Activated T-helper 1 cell treated with anti-CD3 and anti-CD28 coated beads, Interleukin-12 subunit alpha, Interleukin-12 subunit beta, Interleukin-2, Interleukin-4 antibody, amounts not matched to agents 30 ng/mL and 10 ng/mL and 1 ng/mL, durations not matched to agents 14 hours and 24 hours and 36 hours (primary cell): ENCODE measurements at places on chromosomes 6 and 20. TPM values are rescaled to one million over a fixed set of nuclear protein-coding genes. Genes with fewer than 3 reads are reported as not detected.

DNA sequence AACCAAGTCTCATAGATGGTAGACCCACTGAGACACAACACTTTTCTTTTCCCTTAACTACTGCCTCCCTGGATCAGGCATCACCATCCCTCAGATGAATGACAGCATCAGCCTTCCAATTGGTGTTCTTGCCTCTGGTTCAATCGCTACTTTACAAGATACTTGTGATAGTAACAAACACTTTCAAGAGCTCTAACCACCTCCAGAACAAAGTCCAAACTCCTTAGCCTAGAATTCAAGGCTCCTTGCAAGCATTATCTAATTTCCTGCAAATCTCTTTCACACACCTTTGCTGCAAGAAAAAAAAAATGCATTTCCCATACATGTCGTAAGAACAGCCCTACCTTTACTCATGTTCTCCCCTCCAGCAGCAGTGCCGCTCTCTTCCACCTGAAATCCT lies 33.1 kb downstream of the RALGAPA2 start:
- no peak for DNase-seq

DNA sequence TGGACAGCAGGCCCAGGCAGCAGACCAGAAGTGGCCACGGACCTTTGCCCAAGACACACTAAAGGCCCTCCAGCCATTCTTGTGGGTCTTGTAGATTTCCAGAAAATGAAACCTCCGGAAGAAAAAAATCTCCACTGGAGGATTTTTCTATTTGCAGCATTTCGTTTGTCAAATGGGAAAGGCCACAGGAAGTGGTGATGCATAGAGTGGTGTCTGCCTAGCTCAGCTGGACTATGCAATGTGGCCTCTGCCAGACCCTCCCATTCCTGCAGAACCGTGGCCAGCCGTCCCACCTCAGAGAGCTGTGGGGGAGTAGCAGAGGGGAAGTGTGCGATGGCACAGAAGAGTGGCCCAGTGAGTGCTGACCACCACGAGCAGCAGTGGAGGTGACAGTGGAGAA lies 24.0 kb upstream of the INSM1 start:
- DNase-seq = no peak

DNA sequence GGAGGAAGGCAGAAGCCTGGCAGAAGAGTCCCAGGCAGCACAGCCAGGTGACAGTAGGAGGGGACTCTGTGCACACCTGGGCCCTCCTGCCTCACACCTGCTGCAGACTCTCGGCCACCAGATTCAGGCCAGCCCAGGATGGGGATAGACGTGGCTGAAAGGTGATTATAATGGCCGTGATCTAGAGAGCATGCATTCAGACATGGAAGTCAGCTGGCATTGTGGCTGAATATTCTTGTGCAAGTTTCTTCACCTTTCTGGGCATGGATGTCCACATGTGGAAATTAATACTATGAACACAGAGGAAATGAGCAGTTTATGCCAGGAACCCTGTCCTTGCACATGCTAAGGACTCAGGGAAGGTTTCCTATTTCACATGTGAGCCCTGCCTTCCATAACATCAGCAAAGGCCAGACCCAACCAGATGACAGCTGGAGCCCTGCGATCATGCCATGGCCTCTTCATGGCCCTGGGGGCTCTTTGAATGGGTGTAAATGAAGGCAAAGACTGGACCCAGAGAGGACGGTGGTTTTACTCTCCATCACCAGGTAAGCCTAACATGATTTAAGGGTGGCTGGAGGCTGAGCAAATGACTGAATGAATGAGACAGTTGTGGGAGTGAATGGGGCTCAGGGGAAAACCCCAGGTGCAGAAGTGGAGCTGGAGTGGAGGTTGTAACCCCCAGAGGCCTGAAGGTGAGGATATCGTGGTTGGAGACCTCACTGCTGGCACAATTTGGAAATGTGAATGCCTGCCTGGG lies 2.7 kb upstream of the RAET1L start:
- DNase-seq = no peak

- DNase-seq = no peak
Observed at GRCh38 chr20:47629907-47630306, 128.2 kb downstream of the NCOA3 start.

GRCh38 chr6:34546551-34547321 lies 9.4 kb downstream of the SPDEF start:
- DNase-seq = no peak

Gene FILIP1
- not detected in 2 replicates for total RNA-seq

DNA sequence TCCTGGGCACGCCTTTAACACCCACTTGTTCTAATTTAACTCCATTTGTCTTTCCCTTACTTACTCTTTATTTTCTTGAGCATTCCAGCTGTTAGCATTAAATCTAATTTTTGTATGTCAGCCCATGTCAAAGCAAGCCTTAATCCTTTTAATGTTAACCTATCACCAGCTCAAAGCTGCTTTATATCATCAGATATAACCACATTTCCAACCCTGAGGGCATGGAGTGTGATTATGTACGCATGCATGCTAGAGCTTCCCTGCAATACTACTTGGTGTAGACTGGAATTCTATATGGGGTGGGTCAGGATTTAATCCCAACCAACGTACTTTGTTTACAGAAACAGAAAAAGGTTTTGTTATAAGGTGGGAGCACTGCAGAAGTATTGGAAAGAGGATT lies 139.4 kb upstream of the HMGN3 start:
- DNase-seq = no peak

DNA sequence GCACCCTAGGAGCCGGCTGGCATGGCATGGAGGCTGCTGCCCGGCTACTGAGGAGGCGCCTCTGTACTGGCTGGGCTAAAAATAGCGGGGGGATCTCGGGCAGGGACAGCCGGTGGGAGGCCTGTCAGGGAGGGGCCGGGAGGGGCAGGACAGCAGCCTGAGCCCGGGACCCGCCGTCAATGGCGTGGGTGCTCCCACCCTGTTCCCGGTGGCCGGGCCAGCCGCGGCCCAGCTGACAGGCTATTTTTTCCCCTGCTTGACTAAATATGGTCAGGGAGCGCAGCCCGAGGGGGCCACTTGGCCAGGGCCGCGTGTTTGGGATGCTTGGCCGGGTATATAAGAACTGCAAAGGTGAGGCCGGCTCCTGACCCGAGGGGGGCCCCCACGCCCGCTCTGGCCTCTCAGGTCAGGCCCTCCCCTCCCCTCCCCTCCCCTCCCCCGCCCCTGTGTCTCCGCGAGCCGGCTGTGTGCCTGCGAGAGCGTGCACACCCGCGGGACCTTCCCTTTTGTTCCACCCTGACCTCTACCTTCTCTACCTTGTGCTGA lies 74.4 kb upstream of the GATA5 start:
- DNase-seq = no peak

DNA sequence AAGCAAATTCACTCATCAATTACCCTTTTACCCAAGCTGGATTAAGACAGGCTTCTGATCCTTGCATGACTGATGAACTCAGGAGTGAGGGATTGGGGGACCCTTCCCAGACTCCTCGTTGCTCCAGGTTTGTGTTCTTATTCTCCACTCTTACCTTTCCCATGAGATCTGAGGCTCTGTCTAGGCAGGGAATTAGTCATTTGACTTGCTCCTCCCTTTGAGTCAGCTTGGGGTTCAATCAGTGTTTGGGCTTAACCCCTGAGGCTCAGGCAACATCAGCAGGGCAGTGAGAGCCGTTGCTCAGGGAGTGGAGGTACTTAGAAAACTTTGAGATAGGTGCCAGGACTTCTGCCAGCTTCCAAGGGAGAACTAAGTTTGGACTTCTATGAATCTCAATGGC lies 20.7 kb upstream of the TOX2 start:
- DNase-seq = no peak

- no peak for DNase-seq
Observed at GRCh38 chr6:33410711-33411631, at the start of gene PHF1. TSS of gene PHF1 (plus strand) at chr6:33411014. CDS start at chr6:33412264, 1,250 bp downstream.

Gene PLCB1
- 3.2 and 5.3 TPM in 2 replicates for total RNA-seq

- no peak for DNase-seq
Observed at GRCh38 chr20:59102841-59103299, 60.3 kb upstream of the PRELID3B start.

- no peak for DNase-seq
Observed at GRCh38 chr6:53605543-53606235, 59.9 kb downstream of the KLHL31 start.

Gene SMPDL3A
- 0.47 and 0.64 TPM in 2 replicates for total RNA-seq

GRCh38 chr6:167255918-167256553 lies 35.1 kb upstream of the UNC93A start:
- no peak for DNase-seq

Gene CAP2
- total RNA-seq = not detected in 2 replicates

Gene MEP1A
- not detected in 2 replicates for total RNA-seq

GRCh38 chr6:71410681-71411080 lies 122.1 kb downstream of the OGFRL1 start:
- DNase-seq = no peak

DNA sequence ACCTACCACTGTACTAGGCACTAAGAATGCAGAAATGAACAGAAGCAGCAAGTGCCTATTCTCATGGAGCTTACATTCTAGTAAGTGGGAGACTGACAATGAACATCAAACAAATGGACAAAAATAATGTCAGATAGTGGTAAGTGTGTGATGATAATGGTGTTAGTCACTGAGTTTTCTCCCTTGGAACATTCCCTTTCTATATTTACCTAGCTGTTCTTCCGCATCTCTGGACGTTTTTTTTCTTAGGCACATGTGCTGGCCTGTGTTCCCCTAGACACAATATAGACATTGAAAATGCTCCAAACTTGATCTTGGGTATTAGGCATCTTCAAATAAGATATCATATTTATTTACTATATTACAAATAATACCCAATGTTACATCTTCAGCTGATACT lies 218.1 kb upstream of the GJE1 start:
- DNase-seq = no peak
